ENCODE measurements at places on chromosomes 3 and 15. TPM values are rescaled to one million over a fixed set of nuclear protein-coding genes. Genes with fewer than 3 reads are reported as not detected.

DNA sequence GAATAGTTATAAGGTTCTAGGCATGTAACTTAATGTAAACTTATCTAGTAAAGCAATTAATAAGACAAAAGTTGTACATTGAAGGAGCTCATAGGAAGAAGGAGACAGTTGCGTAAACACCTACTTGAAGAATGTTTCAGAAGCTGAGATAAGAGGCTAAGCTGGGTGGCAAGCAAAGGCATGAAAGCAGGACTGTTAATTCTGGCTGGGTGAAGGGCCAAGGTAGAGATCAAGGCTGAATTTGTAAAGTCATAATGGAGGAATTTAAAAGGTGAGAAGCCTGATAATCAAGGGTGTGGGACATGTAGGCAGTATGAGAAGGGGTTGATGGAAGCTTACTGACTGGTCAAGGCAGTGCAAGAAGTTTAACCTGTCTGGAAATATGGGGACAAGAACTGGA is 80.4 kb upstream of the TGFBR2 start:
- no peak for DNase-seq

- no peak for DNase-seq
Measured at GRCh38 chr3:48474619-48475018, 28.1 kb downstream of the ATRIP start.

- DNase-seq: peak; percentile 79
Measured at GRCh38 chr3:187714404-187714979, 12.1 kb upstream of the RTP2 start.

DNA sequence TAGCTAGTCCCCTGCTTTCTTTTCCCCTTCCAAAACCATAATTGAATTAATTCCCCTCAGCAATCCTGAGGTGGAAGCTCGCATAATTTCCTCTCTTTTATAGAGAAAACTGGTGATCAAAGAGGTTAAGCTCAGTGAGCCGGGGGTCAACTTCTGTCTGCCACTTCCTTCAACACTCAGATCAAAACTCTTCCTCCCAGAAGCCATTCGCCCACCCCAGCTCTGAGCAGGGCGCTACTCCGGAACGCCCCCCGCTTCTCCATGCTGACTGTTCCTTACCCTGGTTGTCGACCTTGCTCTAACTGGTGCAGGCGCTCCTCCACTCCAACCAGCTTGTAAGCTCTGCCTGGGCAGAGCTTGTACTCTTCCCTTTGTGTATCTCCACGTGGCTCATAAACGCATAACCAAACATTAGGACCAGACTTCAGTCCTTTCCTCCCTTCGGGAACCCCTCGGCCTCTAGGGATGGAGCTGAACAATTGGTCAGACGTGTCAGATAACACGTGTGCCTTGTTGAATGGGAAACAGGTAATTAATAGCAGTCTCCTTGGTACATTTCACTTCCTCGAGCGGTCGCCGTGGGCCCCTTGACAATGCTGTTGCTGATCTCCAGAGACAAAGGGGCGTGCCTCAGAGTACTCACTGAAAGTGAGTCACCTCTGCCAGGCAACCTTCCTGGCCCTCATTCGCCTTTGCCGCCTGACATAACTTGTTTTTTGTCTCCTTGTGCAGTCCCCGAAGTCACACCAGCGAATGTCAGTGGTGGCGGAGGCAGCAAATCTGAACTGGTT is 71.8 kb downstream of the IL5RA start:
- no peak for DNase-seq

- no peak for DNase-seq
Measured at GRCh38 chr3:186525369-186526255, 18.6 kb downstream of the CRYGS start.

- DNase-seq: peak; percentile 30
Measured at GRCh38 chr15:65377976-65378366, at the start of gene IGDCC3. IGDCC3 (minus strand) TSS chr15:65378002; CDS start chr15:65377788, 214 bp downstream.

- DNase-seq: no peak
Measured at GRCh38 chr3:78641703-78642102, 1126.1 kb downstream of the ROBO1 start.

- no peak for DNase-seq
Measured at GRCh38 chr3:125280668-125281361, 68.3 kb upstream of the SLC12A8 start.

- DNase-seq: peak; percentile 19
Measured at GRCh38 chr3:167066977-167067786, 312.9 kb downstream of the ZBBX start.

DNA sequence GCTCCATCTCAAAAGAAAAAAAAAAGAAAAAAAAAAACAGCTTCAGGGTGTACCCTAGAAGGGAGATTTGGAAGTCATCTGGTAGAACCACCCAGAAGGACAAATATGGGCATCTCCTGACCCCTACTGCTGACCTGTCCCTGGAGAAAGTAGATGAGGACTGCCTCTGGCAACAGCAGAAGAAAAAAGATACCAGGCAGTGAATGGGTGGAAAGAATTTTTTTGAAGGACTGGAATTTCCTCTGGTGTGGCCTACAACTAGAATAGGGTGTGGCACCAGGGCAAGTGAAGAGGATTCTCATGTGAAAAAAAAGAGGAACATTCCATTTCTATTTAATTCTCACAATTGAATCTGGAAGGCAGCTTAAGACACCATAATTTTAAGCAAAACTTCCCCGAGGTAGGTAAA is 3.1 kb downstream of the ANXA2 start:
- DNase-seq: no peak

GRCh38 chr15:60000113-60000823 is 3.8 kb upstream of the FOXB1 start:
- DNase-seq: no peak

DNA sequence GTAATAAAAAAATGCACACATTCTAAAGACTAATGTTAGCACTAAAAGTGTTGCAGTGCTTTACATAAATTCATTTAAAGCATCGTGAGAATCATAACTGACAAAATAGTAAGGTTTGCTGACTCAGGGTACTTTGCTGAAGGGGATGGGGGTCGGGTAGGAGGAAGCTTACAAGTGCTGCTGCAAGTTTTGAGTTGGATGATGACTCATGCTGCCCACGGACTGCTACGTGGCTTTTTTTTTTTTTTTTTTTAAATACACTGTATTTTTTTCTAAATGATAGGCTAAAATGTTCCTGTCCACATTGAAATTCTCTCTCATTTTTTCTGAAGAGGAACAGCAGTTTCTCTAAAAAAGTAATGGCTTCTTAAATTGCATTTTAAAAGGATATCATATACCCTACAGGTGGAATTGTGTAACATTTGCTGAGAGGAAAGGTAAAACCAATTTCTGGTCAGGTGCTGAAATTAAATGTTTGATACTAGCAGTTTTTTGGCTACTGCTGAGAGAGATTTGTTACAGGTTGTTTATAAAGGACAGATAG is 2.2 kb downstream of the MAPK6 start:
- DNase-seq: peak; percentile 93

- no peak for DNase-seq
Measured at GRCh38 chr3:49992326-49992725, 52.4 kb downstream of the RBM6 start.

- DNase-seq: no peak
Measured at GRCh38 chr15:51234176-51234927, 104.0 kb downstream of the CYP19A1 start.

DNA sequence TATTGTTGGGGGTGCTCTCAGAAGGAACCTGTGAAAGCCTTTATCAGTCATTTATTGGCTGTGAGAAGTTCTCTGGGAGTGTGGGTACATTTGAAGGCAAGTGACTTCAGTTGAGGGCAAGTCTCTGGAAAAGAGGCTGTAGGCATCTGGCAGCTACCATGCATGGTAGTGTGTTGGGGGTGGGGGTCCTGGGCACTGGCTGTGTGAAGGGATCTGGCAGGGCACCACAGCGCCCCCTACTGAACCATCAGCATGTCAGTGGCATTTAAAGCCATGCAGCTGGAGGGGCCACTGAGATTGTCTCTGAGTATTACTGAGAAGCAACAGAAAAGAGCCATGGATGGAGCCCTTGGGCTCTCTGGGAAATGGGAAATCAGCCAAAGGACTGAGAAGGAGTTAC is 30.6 kb downstream of the CRTAP start:
- no peak for DNase-seq

DNA sequence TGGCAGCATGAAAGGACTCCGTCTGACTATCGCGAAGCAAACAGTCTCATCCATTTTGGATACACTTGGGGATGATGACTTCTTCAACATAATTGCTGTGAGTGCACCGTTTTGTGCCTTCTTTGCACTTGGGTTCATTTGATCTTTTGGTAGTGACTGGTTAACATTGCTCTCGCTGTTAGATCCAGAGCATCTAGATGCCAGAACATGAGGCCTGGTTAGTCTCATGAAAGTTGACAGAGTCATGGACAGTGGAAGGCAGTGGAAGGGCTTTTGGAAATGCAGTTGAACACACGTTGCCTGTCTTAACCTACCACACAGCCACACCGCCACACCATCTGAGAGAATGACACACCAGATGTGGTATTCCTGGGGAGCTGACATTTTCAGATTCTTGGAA is 357.9 kb downstream of the LRTM1 start:
- DNase-seq: no peak

DNA sequence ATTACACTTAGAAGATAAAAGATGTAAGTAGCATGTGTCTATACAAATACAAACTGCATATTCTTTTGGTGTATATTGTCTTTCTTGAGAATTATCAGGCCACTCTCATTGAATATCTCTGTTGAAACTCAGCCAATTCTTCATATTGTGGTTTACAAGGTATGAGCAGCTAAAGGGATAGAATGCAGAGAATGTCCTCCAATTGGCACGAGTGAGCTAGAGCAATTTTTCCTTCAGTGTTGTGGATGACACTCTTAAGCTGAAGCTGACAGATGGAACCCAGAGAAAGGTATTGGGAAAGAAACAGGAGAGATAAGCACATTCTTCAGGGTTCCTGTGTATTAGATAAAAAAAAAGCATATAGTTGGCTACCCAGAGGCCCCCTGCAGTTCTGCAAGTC is 453.1 kb downstream of the EPHA3 start:
- peak; percentile 94 for DNase-seq

GRCh38 chr15:20294651-20295237 is 246.9 kb downstream of the GOLGA6L6 start:
- no peak for DNase-seq

DNA sequence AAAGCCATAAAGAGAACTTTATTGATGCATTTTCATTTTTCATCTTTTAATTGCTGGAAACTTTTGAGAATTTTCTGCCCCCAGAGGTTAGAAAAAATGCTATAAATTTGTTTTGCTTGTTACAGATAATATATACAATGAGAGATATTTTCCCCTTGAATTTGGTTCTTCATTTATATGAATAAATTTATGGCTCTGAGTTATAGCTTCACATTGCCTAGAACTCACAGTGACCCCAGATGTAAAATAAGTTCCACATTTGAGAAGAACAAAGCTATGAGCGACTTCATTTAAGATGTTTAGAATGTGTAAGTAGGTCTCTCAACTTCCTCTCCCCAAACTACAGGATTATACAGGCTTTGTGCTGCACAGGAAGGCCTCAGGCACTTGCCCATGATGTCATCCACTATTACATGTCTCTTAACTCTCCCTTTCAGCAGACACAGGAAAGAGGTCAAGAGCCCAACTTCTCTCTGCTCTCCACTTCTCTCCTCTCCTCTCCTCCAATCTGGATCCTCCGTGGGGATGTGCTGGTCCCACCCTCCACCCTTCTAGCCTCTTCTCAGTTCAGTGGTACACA is 92.8 kb downstream of the DUT start:
- no peak for DNase-seq

DNA sequence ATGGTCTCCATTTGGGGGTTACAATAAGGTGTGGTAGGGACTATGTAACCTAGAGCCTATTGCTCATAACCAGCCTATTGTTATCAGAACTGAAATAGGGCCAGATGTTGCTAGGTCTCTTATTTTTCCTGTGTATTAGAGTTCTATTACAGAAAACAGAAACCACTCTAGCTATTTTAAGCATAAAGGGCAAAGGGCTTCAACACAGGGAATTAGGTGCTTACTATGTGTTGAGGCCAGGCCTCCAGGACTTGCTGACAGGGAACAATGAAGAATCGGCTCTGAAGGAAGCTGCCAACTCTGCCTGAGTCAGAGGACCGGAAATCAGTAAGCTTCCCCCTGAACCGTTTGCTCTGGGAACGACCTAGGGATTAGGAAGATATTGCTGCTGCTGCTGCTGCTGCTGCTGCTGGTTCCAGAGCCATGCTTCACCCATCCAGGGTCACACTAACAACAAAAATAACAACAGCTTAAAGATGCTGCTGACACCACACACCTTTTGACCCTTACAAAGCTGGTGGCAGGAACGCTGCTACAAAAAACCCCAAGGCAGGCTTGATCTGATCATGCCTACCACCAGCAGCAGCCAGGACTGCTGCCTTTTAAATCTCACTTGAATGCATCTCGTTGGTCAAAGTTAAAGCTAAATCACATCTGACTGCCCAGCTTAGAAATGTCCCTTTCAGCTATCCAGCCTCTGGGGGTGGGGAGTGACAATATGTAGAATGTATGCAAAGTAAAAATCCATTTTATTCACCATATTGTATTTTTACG is 276.9 kb upstream of the IL12A start:
- DNase-seq: peak; percentile 95

GRCh38 chr3:188974856-188975599 is 196.7 kb upstream of the TPRG1 start:
- DNase-seq: no peak

ANKRD63 gene
- 104 TPM for total RNA-seq

FANCD2OS gene
- total RNA-seq: not detected

SUSD5 gene
- total RNA-seq: 7.1 TPM

FBXW12 gene
- 0.51 TPM for total RNA-seq

SLC2A2 gene
- not detected for total RNA-seq

PLA2G4E gene
- 0.06 TPM for total RNA-seq

UBAP1L gene
- total RNA-seq: 5.1 TPM

AHSG gene
- not detected for total RNA-seq

ZNF385D gene
- 1.3 TPM for total RNA-seq

ACKR4 gene
- total RNA-seq: not detected

Data from cardiac muscle cell (in vitro differentiated cells and primary cell).